Tibial nerve (tissue), 4 donors: ENCODE measurements at places on chromosomes 12 and 14. TPM values are rescaled to one million over a fixed set of nuclear protein-coding genes. Genes with fewer than 3 reads are reported as not detected.

The TC2N gene
- 23.4 TPM for total RNA-seq

The SETD1B gene
- total RNA-seq = 18.3 TPM

The TAS2R10 gene
- total RNA-seq = 1.5 TPM

The APOLD1 gene
- total RNA-seq = 77.8 TPM

The PRPH gene
- total RNA-seq = 0.22 TPM

The SLC35F4 gene
- total RNA-seq = not detected

The ADCY6 gene
- total RNA-seq = 57.0 TPM

The P2RX7 gene
- 12.0 TPM for total RNA-seq

The ZBTB25 gene
- 17.7 TPM for total RNA-seq

The METTL1 gene
- 6.5 TPM for total RNA-seq

GRCh38 chr14:89621791-89622638 lies 205.0 kb upstream of the FOXN3 start:
- DNase-seq = no peak

GRCh38 chr12:75489613-75490210 lies 9.2 kb downstream of the GLIPR1 start:
- DNase-seq = no peak

DNA sequence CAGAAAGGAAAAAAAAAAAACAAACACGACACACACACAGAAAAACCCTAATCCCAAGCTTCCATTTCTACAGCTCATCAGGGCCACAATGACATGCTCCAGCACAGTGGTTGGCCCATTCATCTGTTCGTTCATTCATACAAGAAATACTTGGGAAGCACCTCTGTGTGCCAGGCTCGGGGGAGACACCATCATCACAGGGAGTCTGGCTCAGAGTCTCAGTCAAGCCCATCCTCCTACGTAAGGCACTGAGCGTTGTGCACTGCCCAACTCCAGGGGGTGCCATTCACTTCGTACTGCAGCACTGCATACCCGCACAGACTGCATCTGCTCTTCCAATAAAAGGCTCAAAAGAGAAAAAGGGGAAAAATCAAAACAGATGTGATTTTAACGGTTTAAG lies 15.3 kb downstream of the VPS37B start:
- DNase-seq = no peak

GRCh38 chr12:108649669-108650068 lies 16.0 kb upstream of the SELPLG start:
- DNase-seq = no peak

GRCh38 chr12:55929306-55929791 lies 1.6 kb upstream of the DGKA start:
- DNase-seq = no peak

DNA sequence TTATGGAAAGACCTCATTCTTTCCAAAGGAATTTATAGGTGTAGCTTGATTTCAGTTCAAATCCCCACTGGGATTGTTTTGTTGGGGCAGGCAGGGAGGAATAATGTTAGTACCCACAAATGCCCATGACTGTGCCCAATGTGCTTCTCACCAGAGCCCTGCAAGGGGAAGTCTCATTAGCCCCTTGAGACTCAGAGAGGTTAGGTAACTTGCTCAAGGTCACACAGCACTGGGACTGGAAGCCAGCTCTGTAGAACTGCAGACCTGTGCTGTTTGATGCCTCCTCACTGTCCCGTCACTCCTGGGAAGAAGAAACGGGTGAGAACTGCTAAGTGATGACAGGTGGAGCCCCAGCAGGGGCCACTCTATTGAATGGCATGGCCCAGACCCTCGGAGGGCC lies 8.9 kb downstream of the ANKRD9 start:
- DNase-seq = no peak

- peak; percentile 33 for DNase-seq
Observed at GRCh38 chr14:105180592-105181548, at the start of gene NUDT14. TSS of gene NUDT14 (minus strand) at chr14:105181312. CDS start at chr14:105181209, 103 bp downstream.

DNA sequence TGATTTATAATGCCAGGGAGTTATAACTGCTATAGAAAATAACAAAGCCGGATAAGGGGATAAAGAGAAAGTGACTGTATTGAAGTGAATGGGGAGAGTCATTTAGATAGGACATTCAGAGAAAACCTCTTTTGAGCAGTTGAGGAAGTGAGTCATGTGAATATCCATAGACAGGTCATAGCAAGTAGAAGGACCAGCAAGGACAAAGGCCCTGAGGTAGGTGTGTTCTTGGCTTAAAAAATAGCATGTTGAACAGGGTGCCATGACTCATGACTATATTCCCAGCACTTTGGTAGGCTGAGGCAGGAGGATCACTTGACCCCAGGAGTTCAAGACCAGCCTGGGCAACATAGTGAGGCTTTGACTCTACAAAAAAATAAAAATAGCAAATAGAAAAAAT lies 51.5 kb upstream of the RAP1B start:
- DNase-seq = no peak

DNA sequence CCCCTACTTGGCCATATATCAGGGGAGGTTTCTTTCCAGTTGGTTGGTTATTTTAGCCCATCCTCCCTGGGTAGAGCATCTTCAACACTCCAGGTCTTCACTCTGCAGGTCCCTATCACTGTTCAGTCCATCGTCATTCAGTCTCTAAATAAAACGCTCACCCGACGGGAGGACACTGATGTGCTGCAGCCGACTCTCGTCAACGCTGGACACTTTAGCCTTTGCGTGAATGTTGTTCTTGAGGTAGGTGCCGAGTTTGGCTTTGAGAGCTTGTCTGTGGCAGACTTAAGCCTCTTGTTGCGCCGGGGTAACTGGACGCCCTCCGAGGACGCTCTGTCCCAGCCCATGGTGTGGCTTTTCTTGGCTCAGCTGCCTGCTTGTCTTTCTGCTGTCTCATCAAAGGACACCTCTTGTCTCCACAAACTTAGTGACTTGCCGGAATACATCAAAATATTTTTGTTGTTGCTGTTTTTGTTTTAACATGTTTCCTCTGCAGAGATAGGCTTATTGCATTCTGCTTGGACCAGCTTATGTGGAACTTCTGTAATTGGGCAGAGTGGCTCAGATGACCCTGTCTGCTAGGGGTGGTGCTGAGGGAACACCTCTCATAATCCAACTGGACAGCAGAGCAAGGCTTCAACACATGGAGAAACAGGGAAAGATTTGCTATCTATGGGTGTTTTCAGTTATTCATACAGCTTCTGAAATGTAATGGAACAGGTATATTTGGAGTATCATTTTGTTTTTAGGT lies 26.5 kb downstream of the TCTN1 start:
- no peak for DNase-seq

DNA sequence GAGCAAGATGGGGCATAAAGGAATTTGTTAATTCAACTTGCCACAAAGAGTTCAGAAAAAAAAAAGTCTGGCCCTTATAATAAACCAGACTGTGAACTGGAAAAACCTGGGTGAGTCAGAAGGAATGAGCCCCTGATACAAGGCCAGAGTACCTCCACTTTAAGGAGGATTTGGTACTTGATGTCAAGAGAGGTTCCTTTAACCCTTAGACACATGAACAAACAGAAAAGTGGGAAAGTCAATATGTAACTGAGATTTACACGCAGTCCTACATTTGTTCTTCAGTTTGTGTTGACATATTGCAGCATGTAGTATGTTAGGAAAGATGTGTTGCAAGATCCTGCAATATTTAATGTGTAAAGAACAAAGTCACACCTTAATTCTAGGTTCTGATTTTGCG lies 14.2 kb upstream of the SLC38A4 start:
- no peak for DNase-seq

DNA sequence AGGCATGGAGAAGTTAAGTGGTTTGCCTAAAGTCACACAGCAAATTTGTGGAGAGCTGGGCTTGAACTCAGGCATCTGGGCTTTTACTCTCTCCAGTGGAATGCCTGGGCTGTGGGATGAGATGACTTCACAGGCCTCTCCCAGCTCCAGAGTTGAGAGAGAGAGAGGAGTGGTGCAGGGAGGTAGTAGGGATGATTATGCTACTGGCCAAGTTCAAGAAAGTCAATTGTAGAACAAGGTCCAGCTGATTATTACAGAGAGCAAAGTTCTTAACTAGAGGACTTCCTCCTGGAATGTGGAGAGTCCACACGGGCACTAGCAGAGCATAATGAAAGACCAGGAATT lies 769 bp upstream of the EMP1 start:
- DNase-seq = no peak

- no peak for DNase-seq
Observed at GRCh38 chr12:116015525-116015924, 262.0 kb downstream of the MED13L start.

DNA sequence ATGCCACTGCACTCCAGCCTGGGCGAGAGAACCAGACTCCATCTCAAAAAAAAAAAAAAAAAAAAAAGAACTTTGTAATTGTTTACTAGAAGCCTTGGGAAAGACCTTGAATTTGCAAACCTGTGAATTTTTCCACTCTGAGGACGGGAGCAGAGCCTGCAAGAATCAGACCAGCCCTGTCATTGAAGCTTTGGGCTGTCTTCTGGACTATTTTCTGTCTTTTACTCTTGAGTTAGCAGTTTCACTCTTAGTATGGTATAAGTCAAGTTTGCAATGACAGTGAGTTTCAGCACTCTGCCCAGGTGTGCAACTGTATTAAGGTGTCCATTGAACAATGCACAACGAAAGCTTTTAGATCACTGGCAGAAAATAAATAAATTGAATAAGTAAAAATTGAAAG lies 81.4 kb upstream of the KRAS start:
- DNase-seq = no peak

DNA sequence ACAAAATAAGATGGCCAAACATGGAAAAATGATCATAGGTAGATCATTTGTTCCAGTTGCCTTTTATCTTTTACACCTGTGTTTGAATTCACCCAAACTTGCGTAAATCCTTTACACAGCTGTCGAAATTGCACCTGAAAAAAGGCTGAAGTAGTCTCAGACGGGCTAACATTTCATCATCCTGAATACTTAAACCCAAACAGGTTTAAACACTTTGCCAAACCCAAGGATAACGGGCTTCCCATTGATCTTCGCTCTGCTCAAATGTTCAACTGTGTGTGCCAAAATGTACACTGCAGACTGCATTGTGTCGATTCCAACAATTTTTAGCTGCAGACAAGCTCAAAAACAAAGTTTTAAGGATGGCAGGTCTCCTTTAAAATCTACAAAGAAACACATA lies 288.7 kb upstream of the DDHD1 start:
- no peak for DNase-seq

DNA sequence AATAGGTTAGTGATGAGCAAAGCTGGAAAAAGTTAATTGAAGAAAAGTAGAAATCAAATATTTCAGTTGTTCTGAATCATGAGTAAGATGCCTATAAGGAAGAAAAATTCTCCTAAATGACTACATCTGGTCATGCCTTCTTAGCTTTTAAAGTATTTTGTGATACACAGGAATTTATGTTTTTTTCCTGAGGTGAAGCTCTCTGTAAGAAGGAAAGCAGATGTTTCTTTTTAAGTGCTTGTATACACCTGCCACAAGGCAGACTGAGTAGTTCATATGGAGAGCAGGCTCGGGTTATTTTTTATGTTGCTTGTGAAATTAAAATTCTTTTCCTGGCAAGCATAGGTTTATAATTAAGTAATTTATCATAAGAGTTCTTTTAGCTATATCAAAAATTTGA lies 275.2 kb downstream of the RAD51B start:
- DNase-seq = no peak

- no peak for DNase-seq
Observed at GRCh38 chr12:110627500-110628195, 13.7 kb downstream of the TCTN1 start.

DNA sequence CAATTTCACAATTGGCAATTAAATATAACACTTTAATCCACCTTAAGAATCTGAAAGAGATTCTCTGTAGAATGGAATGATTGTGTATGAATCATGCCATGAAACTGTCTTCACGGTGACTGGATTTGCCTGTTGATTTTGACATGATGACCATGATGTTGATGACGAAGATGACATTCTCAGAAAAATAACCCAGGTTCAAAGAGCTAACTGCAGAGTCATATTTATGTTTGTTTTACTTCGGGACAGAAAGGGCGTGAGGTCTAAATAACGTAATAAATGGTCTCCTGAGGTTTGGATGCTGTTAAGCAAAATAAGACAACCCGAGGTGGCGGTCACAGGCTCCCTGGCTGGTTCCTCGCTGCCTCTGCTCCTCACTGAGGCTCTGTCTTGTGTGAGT lies 532.0 kb downstream of the TMEM121 start:
- DNase-seq = no peak

DNA sequence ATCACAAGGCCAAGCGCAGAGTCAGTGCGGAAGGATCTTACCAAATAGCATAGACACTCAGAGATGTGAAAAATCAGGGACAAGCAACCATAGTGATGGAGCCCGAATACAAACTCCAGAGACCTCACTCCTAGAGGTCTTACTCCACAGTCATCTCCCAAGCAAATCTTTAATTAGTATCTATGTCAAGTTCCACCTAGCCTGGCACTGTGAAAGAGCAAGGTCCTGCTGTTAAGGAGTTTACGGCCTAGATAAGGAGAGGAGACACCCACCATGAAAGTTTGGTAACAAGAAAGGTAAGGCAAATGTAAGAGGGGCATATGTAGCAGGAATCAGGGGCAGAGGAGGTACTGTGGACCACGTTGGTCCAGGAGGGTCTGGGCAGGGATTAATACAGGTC lies 7.4 kb upstream of the PLEKHG6 start:
- no peak for DNase-seq

DNA sequence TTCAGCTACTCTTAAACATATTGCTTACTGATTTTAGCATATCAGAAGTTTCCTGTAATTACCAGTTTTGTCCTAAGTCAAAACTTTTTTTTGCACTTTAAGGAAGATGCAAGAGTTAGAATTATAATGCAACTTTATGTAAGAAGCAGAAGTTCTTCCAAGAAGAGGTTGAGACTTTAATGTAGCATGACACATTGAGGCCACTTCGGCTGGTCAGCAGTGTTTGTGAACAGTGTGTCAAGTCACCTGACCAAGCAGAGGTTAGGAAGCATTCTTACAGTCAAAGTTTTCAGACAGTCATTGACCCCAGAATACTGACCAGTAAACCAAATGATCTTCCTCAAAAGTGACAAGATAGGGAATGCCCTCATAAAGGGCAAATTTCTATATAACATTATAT lies 15.2 kb downstream of the FGFR1OP2 start:
- no peak for DNase-seq

DNA sequence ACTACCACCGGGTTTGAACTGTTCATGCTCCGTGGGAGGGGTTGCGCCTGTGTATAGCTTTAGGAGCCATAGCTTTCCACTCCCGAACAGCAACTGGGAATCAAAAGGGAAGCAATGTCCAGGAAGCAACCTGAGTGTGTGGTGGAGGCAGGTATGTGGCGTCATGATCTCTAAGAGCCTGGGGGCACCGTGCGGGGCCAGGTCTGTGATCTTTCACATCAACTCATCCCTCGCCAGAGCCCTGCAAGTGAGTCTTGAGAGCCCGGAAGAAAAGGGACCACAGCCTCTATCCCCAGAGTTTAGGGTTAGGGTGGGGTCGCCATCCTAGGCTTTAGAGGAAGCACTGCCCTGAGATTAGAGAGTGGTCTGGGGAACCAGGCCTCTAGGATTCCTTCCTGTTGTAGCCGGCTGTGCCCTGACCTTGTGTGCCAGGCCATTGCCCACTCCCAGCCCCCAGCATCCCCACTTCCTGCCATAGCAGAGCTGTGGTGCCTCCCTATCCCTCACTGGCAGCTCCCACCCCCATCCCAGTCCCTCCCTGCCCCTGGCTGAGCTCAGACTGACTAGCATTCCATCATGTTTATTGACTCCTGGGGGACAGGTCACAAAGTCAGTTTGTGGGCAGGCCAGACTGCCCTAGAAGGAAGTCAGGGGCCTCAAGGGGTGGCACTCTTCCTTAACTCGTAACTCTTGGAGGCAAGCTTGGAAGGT lies 745 bp upstream of the ADCY4 start:
- DNase-seq = no peak

- DNase-seq = no peak
Observed at GRCh38 chr12:55715169-55715764, 579 bp upstream of the BLOC1S1 start.
